ENCODE measurements at places on chromosomes 7 and 10.

DNA sequence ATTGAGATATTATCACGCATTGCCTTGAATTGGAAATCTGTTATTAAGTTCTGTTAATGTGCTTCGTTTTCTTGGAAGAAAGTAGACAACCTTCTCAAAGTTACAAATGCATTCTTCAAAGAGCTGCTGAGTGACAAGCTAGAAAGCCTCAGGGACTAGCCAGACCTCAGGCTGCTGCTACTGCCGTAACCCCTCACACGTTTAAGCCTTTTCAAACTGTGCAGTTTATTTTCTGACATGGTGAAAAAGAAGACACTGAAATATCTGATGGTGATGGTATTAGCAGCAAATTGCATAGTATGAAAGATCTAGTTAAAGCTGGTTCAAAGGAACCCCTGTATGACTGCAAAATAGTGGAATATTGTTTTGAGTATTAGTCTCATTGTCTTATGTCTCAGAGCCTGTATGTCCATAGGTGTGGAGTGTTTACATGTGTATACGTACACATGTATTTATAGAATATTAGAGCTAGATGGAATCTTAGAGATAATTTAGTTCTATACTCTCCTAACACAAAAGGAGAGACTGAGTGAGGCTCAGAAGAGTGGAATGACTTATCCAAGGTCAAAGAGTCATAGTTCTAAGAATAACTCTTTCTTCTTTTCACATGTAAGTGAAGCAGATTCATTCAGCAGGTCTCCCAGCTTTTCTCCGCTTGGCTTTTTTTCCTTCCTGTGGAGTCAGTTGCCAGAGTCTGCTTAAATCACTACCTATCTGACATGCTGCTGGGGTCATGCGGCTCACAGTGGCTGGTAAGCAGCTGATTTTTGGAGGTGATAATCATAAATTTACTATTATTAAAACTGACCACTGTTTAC lies 431.9 kb downstream of the PLXDC2 start:
- DNase-seq = no peak

DNA sequence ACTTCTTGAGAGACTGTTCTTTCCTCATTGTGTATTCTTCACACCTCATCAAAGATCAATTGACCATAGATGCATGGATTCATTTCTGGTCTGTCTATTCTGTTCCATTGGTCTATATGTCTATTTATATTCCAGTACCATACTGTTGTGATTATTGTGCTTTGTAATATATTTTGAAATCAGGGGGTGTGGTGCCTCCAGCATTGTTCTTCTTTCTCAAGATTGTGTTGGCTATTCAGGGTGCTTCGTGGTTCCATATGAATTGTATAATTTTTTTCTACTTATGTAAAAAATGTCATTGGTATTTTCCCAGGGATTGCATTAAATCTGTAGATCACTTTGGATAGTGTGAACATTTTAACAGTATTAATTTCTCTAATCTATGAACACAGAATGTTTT lies 106.5 kb downstream of the EPC1 start:
- no peak for DNase-seq

DNA sequence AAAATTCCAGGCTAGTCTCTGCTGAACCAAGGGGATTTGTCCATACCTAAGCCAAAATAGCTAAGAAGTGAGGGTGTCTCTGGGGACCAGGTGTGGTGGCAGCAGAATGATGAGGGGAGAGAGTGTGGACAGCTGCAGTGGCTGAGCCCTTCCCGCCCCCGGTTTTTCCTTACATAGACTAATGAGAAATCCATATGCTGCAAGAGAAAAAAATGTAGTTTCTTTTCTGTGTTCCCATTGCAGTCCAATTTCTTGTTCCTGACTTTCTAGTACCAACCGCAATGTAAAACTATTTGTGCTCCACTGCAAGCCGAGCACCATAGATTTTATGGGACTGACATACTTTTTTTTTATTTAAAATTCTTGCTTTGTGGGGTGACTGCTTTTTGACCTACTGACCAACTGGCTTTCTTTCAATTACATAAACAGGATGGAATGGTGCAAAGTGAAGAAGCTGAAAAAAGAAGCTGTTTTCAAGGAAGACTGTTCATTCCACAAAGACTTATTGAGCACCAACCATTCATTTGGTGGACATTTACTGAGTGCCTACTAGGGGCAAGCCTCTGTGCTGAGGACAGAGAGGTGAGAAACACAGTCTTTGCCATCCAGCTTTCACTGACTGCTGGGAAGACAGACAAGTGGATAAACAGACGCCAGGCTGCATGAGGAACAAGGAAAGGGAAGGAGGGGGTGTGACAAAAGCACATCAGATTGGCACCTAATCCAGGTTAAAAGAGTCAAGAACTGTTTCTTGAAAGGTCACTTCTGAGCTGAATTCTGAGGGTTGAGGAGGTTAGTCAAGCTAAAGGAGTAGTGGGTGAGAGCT lies 9.8 kb downstream of the CEP41 start:
- no peak for DNase-seq

DNA sequence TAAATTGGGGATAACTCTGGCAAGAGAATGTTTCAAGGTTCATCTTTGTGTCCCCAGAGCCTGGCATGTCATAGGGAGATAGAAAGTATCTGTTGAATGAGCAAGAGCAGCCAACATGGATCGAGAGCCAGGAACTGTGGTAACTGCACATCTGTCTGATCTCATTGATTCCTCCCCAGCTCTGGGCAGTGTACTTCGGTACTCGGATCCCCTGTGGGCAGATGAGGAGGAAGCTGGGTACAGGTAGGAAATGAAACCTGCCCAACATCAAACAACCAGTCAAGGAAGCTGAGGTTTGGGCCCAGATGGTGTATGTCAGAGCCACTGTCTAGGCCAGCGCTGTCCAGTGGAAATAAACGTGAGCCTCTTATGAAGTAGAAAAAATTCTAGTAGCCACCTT lies 76.4 kb downstream of the GRK5 start:
- DNase-seq = peak; percentile 34

GRCh38 chr10:3955955-3956617 lies 171.1 kb upstream of the KLF6 start:
- DNase-seq = no peak

DNA sequence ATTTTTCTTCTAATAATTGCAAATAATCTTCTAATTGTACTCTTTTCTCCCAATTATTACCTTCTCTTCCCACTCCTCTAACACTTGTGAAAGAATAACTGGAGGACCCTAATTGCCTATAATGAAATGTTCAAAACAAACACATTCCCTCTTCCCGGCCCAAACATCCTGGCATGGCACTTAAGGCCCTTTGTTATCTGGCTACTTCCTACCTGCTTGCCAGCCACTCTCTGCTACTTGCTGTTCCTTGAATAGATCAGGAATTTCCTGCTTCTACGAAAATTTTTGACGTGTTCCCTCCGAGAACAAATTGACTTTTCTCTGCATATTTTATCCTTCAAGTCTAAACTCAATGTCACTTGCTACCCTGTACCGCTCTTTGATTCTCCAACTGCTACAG lies 56.1 kb upstream of the NOBOX start:
- no peak for DNase-seq

GRCh38 chr7:98956937-98957336 lies 78.6 kb downstream of the TRRAP start:
- DNase-seq = no peak

DNA sequence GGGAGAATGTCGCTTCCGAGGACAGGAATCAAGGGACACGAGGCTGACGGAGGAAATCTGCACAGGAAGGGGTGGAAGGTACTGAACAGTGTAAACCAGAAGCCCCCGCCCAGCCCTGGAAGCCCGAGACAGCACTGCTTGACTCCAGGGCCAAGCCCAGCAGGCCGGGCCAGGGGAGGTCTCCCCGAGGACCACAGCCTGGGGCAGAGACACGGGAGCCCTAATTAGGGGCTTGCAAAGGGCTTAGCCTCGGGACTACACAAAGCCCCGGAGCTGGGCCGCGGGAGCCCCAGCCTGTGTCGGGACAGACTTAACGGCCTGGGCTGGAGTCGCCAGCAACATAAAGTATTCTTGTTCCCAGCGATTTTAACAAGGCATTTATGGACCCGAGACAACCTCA lies 50.8 kb downstream of the OAT start:
- DNase-seq = no peak

DNA sequence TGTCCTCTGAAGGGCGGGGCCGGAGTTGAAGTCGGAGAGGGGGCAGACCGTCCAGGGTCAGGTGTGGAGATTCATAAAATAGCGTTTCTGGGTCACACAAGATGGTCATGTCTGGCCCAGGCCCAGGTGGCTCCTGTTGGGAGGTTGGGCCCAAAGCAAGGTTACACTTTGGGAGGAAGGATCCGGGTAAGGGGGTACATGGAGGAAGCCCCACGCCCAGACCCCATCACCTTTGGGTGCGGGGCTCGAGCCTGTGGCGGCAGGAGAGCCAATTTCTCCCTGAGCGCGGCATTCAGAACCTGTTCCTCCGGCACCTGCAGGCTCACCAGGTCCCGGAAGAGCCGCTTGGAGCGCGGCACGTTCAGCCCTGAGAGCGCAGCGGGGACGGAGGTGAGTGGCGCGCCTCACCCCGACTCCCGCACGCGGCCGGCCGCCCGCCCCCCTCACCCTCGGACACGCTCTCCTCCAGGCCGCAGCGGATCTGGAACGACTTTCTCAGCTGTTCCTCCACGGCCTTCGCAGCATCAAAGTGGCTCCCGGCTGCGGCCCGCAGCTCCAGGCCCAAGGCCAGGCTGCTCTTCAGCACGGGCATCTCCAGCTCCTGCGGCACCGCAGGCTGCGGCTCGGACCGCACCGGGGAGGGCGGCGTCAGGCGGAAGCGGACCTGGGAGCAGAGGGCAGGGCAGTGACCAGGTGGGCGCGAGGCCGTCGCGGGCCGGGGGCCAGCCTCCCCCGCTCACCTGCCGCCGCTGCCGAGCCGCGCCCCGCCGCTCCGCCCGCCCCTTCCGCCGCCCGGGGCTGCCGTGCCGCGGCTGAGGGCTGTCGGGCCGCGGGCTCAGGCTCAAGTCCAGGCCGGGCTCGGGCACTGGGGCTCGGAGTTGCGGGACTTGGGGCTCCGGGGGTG lies 644 bp downstream of the PPP1R35 start:
- DNase-seq = peak; percentile 42

DNA sequence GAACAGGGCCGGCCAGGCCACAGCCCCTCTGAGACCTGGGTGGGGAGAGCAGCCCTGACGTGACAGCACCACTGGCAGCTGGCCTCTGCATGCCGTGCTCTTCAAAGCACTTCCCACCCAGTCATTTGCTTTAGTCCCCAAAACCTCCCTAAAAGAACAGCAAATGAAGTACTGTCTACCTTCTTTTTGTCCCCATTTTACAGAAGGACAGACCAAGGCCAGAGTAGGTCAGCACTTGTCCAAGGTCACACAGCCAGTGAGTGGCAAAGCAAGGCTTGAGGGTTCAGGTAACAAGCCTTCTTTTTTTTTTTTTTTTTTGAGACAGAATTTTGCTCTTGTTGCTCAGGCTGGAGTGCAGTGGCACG lies 15.1 kb downstream of the ATP6V1F start:
- DNase-seq = no peak

- no peak for DNase-seq
Measured at GRCh38 chr10:75932921-75933320, 501.5 kb downstream of the LRMDA start.

DNA sequence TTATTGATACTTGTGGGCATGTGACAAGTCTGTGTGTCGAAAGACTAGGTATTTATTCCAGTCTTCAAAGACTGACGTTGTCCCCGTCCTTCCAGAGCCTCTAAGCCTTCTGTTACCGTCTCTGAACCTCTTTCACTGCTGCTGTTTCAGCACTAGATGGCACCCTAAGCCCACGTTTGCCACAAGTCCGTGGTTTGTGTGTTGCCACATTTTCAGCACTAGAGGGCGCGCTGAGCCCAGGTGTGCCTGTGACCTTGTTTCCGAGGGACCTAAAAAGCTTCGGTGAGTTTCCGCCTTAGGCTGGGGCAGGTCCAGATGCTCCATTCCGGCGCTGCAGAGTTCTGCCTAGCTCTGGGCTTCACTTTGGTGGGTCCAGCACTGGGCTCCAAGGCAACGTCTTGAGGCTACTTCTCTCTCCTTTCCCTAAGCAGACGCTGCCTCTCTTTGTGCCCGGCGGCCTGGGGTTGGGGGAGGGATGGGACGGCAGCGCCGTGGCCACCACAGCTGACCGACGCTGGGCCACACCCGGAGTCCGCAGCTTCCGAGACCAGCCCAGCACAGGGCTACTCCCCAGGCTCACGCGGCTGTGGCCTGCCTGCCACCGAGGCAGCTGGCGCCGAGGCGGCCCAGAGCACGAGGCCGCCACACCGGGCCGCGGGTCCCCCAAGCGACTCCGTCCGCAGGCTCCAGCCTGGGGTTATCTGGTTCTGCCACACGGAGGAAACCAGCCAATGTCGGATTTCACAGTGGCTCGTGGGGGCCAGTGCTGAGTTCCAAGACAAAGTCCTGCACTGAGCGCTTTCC lies 520.2 kb downstream of the REEP3 start:
- DNase-seq = peak; percentile 75

GRCh38 chr7:123594813-123595241 lies 6.8 kb upstream of the ASB15 start:
- DNase-seq = no peak

- DNase-seq = no peak
Measured at GRCh38 chr7:35900651-35901050, 99.8 kb downstream of the SEPTIN7 start.

DNA sequence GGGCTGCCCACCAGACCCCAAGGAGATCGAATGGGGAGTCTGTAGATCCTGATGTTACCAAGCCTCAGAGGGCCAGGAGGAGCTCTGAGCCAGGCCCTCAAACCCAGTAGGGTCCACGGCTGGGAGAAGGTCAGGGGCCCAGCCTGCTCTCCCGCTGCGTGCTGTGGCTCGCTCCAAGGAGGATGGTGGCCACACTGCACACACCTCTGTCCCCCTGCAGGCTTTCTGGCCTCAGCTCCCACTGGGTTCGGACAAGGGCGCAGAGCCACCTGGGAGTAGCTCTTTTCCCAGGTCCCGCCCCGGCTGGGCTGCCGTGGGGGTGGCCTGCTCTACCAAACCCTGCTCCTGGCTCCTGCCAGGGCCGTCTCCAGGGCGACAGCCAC lies 175.8 kb downstream of the ZNF248 start:
- DNase-seq = no peak

GRCh38 chr10:84499846-84500245 lies 171.5 kb downstream of the CCSER2 start:
- DNase-seq = no peak

- DNase-seq = no peak
Measured at GRCh38 chr7:136698977-136699376, 169.5 kb upstream of the CHRM2 start.

- no peak for DNase-seq
Measured at GRCh38 chr10:101716891-101717659, 22.1 kb upstream of the FBXW4 start.

GRCh38 chr10:16909961-16910792 lies 93.0 kb upstream of the RSU1 start:
- no peak for DNase-seq

- DNase-seq = no peak
Measured at GRCh38 chr7:94298943-94299342, 95.8 kb upstream of the COL1A2 start.
